ENCODE measurements at places on chromosomes 3 and 15.

DNA sequence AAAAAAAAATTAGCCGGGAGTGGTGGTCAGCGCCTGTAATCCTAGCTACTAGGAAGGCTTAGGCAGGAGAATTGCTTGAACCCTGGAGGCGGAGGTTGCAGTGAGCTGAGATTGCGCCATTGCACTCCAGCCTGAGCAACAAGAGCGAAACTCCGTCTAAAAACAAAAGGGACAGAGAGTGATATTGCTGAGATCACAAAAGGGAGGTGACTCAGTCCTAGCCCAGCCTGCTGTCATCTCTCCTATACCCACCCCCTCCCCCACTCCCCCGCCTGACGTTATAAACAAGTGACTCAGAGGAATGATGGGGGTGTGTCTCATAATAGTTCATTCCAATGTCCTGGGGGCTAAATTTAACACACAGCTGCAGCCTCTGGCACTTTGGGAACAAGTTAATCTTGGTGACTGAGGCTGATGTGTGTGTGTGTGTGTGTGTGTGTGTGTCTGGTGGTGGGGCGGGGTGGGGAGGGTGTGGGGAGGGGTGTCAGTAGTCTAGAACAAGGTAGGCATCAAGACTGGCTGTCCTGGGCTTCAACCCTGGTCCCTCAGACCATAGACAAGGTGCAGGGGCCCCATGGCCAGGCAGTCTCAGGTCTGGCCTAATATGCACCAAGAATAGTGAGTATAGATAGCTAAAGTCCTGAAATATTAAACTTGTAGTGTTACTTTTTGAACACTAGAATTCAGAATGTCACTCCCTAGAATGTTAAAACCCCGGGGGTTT lies 1.3 kb upstream of the KLHL40 start:
- DNase-seq, result no peak

DNA sequence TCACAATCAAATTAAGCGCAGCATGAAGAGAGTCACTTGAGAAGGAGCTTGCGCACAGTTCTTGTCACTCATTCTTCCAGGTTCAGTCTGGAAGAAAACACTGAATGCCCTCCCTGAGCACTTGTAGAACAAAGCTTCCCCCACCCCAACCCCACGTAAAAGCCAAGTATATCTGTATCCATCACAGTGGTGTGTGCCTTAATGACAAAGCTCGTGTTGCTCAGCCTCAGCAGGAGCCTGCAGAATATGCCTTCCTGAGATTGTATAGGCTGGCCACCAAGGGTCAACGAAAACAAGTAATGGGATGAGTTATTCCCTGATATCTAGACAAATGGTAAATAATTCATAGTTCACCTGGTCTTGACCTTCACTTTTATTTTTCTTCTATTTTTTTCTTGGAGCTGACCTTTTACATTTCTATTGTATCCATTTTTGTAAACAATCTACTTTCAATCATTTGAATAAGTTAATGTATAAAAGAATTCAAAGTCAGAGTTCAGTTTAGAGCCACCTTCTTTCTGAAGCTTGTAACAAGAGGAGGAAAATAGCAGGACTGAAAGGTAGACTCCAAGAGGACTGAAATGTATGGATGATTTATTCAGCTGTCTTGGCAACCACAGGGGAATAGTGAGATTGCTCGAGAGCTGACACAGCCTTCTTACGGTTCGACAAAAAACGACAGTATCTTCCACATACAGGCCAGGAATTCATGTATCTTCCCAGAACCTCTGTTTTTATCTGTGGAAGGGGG lies 405.5 kb upstream of the TPM1 start:
- no peak for DNase-seq

DNA sequence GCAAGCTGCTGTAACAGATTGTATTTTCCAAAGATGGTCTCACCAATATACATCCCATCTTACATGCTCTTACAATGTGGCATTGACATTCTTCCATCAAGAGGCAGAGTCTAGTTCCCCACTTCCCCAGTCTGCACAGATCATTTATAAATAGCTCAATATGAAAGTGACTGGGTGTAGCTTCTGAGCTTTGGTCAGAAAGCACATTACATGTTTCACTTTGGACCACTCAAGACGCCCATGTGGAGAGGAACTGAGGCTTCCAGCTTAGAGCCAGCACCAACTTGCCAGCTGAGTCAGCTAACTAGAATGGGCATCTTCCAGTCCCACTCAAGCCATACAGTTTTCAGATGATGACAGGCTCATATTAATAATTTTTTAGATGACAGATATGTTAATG lies 45.5 kb downstream of the GREM1 start:
- DNase-seq, result no peak

DNA sequence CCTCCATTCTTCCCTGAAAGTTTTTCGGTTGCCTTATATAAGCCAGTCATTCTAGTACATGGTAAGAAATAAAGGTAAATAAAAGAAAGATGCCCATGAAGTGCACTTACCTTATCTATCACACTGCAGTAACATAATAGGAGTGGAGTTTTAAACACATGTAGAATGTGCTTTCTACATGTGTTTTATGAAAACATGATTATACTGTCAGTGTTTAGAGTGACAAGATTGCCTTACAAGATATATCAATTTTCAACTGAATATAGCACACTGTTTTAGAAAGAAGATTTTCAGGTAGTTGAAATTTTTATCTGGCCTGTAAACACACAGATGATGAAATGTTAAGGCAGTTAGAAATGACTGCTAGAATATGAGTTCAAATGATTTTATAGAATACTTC lies 219.6 kb downstream of the EPHA3 start:
- no peak for DNase-seq

DNA sequence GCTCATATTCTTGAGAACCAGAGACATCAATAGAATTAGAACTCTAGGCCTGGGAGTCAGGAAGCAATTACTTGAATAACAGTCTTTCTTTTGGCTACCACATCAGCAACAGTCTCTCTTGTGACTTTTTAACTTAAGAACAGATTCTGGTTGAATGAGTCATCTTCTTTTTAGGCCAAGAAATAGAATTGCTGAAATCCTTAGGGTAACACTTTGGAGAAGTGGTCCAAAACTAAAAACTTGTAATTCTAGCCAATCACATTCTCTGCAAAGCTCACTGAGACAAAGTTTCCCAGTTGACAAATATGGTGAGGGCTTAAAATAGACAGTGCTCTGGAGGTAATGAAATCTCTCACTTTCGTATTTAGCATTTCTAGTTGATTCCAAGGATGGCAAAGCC lies 238.0 kb downstream of the SHOX2 start:
- DNase-seq, result no peak
